ENCODE measurements at places on chromosomes 2 and 18.
A peak's percentile ranks its signal among the peaks of the same experiment; 100 is the strongest.

DNA sequence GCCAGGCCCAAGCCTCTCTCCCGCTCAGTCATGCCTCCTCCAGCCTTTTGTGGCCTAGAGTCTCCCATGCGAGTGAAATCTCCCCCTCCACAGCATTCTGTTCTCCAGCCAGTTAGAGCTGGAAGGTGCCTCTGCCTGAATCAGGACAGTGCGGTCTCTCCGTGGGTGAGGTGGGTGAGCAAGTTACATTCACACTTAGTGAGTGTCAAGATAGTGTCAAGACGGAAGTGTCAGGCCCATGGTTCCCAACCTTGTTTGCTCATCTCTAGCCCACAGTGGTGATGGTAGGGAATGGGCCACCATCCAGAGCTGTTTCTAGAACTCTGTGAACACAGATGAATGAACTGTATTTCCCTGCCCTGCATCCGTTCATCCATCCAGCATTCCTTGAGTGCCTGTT, 59.5 kb downstream of the LPIN1 start:
- DNase-seq, result no peak

DNA sequence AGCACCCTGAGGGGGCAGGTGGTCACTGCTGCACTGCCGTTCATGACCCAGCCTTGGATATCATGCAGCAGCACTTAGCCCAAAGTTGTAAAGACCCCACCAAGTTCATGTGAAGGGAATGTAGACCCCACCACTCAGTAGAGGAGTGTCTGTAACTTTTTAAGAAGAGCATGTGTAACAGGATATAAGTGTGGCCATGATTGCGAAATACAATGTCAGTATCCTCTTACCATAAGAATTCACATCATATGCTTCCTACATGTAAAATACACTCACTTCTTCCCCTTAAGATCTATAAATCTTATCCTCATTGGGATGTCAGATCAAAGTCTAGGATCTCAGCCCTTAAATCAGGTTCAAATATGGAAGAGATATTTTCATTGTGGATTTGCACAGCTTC, 276.9 kb downstream of the PTPRM start:
- no peak for DNase-seq

DNA sequence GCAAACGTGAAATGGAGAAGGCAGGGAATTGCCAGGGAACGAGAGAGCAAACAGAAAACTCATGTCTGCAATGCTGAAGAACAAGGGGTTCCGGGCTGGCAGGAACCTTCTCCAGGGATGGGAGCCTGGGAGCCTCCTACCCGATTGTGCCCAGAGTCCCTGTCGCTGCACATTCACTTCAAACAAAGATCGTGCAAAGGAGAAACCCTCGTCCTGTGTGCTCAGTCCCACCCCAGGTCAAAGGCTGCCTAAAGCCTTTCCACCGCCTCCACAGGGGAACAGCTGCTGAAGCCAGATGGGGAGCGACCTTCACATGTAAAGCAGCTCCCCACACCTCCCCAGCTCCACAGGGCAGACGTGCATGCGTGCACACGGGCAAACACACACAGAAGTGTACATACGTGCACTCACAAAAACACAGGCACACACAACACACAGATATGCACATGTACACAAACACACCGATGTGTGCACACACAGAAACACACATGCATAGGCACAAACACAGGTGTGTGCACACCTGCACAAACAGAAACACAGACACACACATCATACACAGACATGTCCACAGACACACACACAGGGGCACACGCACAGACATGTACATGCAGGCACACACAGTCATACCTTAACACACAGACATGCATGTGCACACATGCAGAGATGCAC, 460.1 kb upstream of the SALL3 start:
- no peak for DNase-seq

- DNase-seq, result peak; percentile 31
Observed at GRCh38 chr2:68463287-68463877, 3.7 kb downstream of the FBXO48 start.

- no peak for DNase-seq
Observed at GRCh38 chr2:97935719-97936161, 60.0 kb downstream of the TMEM131 start.

DNA sequence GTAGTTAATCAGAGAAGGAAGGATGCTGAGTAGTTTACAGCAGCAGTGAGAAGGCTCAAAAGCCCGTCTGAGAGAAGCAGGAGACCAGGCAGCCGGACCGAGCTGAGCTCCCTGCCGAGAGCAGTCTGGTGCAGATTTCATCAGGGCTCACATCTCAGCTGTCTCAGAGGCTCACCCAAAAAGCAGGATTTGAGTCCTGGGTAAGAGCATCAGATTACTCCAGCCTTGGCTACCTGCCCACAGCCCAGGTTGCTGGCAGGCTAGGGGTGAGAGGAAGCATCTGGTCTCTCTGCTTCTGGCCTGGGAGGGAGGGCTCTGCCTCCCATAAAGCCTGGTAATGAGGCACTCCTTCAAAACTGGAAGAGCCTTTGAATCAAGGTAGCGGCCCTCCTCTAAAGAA, 140.5 kb downstream of the ST6GAL2 start:
- no peak for DNase-seq

- DNase-seq, result no peak
Observed at GRCh38 chr18:1133541-1133940, 228.9 kb downstream of the ADCYAP1 start.

DNA sequence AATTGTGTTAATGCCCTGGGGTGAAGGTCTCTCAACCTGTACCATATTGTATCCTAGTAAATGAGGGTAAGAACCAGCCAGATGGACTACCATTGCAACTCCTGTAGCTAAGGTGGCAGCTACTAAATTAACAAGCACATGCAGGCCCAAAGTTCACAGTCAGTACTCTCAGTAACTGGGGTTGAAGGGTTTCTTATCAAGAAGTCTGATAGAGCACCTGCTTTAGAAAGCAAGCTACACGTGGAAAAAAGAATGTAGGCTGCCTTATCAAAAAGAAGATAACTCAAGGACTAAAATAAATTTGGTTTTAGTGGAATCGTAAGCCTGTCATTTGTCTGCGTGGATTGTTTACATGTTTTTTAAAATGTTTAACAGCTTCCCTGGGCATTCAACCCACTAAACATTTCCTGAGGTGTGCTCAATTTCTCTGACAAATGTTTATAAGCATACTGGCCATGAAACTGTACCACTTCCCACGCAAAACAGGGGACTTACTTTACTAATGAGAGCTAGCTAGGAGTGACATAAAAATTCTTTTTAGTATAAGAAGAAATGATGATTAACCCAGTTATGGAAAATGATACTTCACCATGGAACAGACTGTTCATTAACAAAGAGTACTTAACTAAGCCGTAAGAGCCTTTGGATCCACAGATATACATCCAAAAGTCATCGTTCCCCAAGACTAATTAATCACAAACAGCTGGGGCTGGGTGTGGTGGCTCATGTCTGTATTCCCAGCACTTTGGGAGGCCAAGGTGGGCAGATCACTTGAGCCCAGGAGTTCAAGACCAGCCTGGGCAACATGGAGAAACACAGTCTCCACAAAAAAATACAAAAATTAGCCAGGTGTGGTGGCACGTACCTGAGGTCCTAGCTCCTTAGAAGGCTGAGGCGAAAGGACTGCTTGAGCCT, 36.5 kb downstream of the LPIN2 start:
- no peak for DNase-seq

- no peak for DNase-seq
Observed at GRCh38 chr18:26133652-26134051, at the start of gene PSMA8. TSS of gene PSMA8 (plus strand) at chr18:26133869. CDS start at chr18:26133966, 97 bp downstream.

- no peak for DNase-seq
Observed at GRCh38 chr18:63823516-63824219, 48.5 kb downstream of the SERPINB7 start.
